ENCODE measurements at places on chromosomes 2 and 18. TPM values are rescaled to one million over a fixed set of nuclear protein-coding genes. Genes with fewer than 3 reads are reported as not detected.

The CNDP2 gene
- polyA plus RNA-seq = 39.9 TPM

The GPR45 gene
- polyA plus RNA-seq = not detected

The HOXD9 gene
- 1.9 TPM for polyA plus RNA-seq

The SLC39A10 gene
- polyA plus RNA-seq = 11.4 TPM

The IL36A gene
- not detected for polyA plus RNA-seq

The EIF2AK2 gene
- 7.9 TPM for polyA plus RNA-seq

The GATA6 gene
- polyA plus RNA-seq = 3.9 TPM

The NEB gene
- 0.84 TPM for polyA plus RNA-seq

The PAX8 gene
- polyA plus RNA-seq = 0.62 TPM

The HJURP gene
- polyA plus RNA-seq = 38.5 TPM

The SERPINB2 gene
- polyA plus RNA-seq = 2.5 TPM

The MFSD2B gene
- 0.29 TPM for polyA plus RNA-seq

The SLC66A3 gene
- 45.8 TPM for polyA plus RNA-seq

The ZBTB7C gene
- not detected for polyA plus RNA-seq

The FRZB gene
- 0.03 TPM for polyA plus RNA-seq

The PRKAG3 gene
- not detected for polyA plus RNA-seq

The AFF3 gene
- 0.06 TPM for polyA plus RNA-seq

The EFEMP1 gene
- polyA plus RNA-seq = 10,356 TPM

Data from endothelial cell of umbilical vein (primary cell).